Activated T-helper 9 cell treated with anti-CD3 and anti-CD28 coated beads, Interleukin-2, amount 50 U/mL, for 16 hours (primary cell): ENCODE measurements at places on chromosomes 2 and 18.

GRCh38 chr18:25305584-25305983 lies 46.4 kb downstream of the ZNF521 start:
- no peak for DNase-seq

GRCh38 chr2:121408641-121409040 lies 122.0 kb upstream of the RNU4ATAC start:
- no peak for DNase-seq

DNA sequence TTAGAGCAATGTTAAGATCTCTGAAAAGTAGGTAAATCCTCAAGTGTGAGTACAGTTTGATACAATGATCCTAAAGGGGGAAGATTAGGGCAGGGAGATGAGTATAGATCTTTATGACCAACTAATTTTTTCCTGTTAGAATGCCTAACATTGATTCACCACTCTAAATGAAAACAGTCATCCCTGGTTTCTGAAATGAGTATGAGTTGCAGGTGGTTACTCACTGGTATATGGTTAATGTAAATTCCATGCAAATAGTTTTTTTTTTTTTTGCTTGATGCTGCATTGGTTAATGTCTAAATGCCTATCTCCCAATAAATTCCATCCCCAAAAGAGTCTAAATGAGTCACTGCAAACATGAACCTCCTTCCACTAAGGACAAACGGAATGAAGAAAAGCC lies 55.0 kb upstream of the SERPINB2 start:
- no peak for DNase-seq

- no peak for DNase-seq
These were observed 100.8 kb upstream of the ATP5MC3 start for GRCh38 chr2:175282300-175282699.

DNA sequence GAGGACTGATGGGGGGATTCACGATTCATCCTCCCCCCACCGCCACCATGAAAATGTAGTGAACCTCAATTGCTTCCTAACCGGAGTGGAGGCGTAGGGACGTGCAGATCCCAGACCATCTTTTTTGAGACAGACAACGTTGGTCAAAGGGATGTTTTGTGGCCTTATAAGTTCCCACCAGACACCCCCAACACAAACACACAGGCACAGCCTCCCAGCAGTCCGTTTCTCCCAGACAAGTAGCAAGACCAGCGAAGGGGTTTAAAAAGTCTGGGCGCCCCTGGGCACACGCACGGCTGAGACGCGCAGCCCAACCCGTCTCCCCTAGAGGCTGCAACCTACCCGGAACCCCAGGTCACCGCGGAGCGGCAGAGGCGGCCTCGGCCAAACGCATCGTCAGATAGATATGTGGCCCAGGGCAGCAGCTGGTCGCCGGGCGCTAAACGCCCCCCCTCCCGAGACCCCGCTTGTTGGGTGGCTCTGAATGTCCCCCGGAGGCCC lies 1.3 kb downstream of the GBX2 start:
- no peak for DNase-seq

- DNase-seq = no peak
These were observed 1025.1 kb downstream of the LRP1B start for GRCh38 chr2:141105763-141106162.

GRCh38 chr2:190344276-190344827 lies 963 bp downstream of the INPP1 start:
- no peak for DNase-seq

DNA sequence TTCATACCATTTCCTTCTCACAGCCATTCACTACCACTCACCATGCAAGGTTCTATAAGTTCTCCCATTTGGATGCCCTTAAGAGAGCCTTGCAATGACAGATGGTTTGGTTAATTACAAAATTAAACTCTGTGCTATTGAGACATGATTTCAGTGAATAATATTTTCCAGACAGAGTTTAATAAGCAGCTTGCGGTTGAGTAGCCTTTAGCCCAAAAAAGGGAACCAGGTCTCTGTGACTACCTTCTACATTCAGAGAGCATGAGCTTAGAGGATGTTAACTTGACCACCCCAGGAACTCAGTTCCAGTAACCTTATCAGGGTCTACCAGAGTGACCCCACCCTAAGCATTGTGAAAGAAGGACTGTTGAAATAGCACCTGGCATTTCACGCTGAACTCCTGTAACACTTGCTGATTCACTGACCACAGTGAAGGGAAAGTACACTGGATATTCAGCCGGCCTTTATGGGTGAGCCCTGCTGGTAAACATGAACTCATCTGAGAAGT lies 1173.1 kb upstream of the ZEB2 start:
- DNase-seq = no peak

GRCh38 chr2:62343206-62343605 lies 147.3 kb downstream of the B3GNT2 start:
- DNase-seq = no peak

- no peak for DNase-seq
These were observed 96.3 kb downstream of the PHLPP1 start for GRCh38 chr18:62811674-62812073.

DNA sequence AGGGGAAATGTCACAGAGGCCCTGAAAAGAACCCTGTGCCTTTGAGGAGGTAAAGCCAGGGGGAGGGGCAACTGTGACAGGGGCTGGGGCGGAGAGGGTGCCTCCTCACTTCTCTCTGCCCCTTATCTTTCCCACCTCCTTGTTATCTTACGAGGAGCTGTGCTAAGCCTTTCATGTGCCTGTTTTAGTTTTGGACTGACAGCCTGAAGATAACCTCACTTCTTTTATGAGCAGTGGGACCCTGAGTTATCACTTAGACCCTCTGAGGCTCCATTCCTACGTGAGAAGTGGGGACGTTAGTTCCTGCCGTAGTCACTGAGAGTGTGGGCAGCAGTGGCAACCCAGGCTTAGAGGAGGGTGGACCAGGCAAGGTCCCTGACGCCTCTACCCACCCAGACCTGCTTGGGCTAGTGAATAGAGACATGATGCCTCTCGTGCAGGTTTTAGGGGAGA lies 39.5 kb upstream of the LBH start:
- no peak for DNase-seq

- no peak for DNase-seq
These were observed 17.0 kb upstream of the HPCAL1 start for GRCh38 chr2:10285556-10286198.

- DNase-seq = no peak
These were observed 179.5 kb upstream of the PARD3B start for GRCh38 chr2:204365811-204366210.

DNA sequence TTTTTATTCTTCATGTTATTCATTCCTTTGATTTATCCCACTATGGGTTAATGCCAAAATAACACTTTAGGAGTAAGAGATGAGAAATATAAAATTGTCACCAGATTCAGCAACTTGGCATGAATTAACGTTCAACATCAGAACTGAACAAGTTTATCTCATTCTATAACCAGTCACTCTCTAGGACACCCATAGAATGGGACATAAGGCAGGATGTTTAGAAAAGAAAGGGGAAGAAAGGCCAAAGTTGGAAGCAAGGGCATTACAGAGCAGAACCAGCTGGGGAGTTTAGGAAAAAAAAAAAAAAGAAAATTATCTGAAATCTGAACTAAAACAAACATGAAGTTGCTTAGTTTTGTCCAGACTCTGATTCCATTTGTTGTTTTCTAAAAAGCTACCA lies 211.0 kb downstream of the PMAIP1 start:
- DNase-seq = no peak

- DNase-seq = no peak
These were observed 520.1 kb downstream of the DSC3 start for GRCh38 chr18:30522288-30522929.

GRCh38 chr2:160876765-160877164 lies 283.5 kb upstream of the TANK start:
- no peak for DNase-seq

DNA sequence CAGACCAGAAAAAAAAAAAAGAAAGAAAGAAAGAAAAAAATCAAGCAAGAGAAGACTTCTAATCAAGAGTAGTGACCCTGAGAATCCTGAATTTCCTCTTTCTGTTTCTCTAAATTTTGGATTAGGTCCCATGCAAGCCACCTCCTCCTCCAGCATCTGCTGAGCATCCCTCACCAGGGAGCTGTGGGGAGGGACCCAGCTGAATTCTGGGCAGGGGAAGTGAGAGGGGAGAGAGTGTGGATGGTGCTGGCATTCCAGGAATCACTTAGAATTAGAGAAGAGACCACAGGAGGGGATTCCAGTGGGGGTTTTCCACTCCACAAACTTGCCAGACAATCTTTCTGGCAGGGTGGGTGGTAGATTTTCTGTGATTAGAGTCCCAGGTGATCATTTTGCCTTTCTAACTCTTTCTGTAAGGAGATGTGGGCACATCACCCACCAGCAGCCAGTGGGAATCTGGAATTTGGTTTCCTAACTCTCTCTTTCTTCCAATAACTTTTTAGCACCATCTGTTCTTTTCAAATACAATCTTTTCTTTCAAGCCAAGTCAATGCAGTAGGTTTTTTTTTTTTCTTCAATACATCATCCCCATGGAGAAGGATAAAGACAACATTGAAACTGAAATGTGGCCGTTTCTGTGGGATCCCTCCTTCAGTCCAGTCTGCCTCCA lies 279.2 kb downstream of the CLIP4 start:
- DNase-seq = no peak

GRCh38 chr18:48428475-48429177 lies 19.4 kb upstream of the ZBTB7C start:
- no peak for DNase-seq

GRCh38 chr18:58473071-58473470 lies 155.8 kb downstream of the ALPK2 start:
- no peak for DNase-seq

- no peak for DNase-seq
These were observed 39.2 kb downstream of the GRHL1 start for GRCh38 chr2:9990736-9991135.

GRCh38 chr18:60377778-60378469 lies 5.3 kb upstream of the MC4R start:
- no peak for DNase-seq

GRCh38 chr2:204336153-204336744 lies 209.0 kb upstream of the PARD3B start:
- DNase-seq = no peak

- no peak for DNase-seq
These were observed 41.0 kb downstream of the ROCK2 start for GRCh38 chr2:11303290-11304013.

- no peak for DNase-seq
These were observed at the start of gene PROC for GRCh38 chr2:127418300-127419111. Gene PROC (plus strand): TSS chr2:127418427. CDS start chr2:127419943, 1,516 bp downstream.

DNA sequence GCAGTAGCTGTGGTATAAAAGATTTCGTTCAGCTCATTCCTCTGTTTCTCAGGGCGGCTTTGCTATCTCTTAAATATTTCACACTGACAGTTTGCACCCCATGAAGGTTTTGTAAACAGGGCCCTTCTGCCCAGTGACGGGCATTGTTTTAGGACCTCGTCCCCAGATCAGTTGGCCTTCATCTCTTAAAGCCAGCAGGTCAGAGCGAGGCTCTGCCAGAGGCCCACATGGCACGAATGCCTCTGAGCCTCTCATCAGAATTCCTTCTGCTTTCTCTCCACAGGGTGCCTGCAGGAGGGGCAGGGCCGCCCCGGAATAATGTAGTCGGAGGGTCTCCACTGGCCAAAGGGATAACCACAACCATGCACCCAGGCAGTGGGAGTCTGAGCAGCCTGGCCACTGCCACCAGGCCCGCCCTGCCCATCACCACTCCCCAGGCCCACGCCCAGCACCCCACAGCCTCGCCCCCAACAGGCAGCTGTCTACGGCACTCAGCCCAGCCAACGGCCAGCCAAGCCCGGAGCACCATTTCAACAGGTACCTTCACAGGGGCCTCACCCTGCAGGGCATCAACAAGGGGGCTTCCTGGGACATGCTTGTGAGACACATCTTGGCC lies 177.0 kb downstream of the SEPTIN10 start:
- DNase-seq = no peak

DNA sequence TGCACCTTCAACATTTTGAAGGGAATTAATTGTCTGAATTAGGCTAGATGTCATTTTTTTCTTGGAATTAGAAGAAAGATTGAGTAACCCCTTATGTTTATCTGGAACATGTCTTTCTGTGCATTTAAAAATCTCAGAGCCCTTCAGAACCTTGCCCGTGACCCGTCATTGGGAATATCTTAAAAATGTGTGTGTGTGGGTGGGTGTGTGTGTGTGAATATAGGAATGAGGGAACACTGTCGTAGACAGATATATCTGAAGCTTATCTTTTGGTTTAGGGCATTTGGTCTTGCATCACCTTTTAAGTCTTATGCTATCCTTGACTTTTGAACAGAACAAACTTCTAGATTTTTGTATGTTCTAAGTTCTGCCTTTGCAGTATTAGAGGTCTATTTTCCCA lies 13.5 kb upstream of the IL1RL1 start:
- DNase-seq = no peak

GRCh38 chr18:12049978-12050811 lies 43.4 kb upstream of the ANKRD62 start:
- DNase-seq = no peak

GRCh38 chr2:60526623-60527022 lies 26.8 kb downstream of the BCL11A start:
- no peak for DNase-seq

DNA sequence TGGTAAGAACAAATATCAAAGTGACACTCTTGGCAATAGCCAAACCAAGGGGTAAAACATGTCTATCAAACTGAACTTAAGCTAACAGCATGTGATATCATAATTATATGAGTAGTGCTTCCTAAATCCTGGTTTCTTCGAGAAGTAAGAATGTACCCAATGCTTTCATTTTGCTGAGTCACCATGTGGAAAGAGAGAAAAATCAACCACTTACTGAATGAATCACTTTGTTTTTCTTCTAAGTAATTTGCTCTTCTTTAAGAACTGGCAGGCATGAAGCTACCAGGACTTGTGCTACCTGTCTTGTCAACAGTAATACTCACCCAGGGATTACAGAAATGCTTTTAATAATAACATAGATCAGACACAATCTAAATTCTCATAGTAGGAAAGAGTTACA lies 19.0 kb upstream of the DUSP19 start:
- no peak for DNase-seq

DNA sequence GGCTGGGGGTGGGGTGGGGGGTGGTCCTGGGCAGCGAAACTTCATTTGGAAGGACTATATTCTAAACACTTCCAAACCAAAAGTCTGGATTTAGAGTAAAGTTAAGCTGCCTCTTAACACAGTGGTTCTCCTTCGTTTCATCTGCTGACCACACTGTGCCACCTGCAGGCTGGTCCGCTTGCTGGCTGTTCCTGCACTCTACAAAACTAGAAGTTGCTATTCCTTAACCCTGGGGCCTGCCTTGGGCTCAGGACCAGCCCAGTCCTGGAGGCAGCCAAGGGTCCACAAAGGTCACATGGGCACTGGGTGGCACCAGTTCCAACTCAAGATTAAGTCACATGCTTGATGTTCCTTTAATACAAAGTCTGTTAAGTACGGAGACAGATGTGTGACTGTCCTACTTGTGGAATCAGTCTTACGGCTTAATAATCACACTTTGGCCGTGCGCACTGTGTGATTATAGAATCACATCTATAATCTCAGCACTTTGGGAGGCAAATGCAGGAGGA lies 195.4 kb downstream of the FAM210A start:
- DNase-seq = no peak

GRCh38 chr18:41004324-41004723 lies 950.7 kb upstream of the PIK3C3 start:
- no peak for DNase-seq
